Stimulated activated CD4-positive, alpha-beta T cell treated with anti-CD3 and anti-CD28 coated beads, Interleukin-12 subunit alpha, Interleukin-12 subunit beta, amount 100 ng/mL, for 24 hours (primary cell): ENCODE measurements at places on chromosomes 12 and 14.
A peak's percentile ranks its signal among the peaks of the same experiment; 100 is the strongest.

DNA sequence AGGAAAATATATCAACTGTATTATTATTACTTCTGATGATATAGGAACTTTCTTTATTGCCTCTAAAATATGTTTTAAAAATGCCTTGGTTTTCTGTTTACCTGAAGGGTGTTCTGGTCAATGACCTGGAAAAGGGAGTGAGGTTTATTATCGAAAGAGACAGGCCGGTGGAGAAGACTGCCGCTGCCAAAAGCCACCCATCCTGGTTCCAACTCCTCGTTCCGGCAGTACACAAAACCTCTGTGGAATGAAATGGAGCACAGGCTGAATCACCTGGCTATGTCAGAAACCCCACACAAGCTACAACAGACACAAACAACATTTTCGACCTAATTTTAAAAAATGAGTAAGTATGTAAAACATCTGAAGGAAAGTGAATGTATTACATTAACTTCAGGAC, 73.6 kb downstream of the HECTD4 start:
- DNase-seq = no peak

GRCh38 chr12:50187084-50187900, 20.1 kb upstream of the CERS5 start:
- peak; percentile 42 for DNase-seq

DNA sequence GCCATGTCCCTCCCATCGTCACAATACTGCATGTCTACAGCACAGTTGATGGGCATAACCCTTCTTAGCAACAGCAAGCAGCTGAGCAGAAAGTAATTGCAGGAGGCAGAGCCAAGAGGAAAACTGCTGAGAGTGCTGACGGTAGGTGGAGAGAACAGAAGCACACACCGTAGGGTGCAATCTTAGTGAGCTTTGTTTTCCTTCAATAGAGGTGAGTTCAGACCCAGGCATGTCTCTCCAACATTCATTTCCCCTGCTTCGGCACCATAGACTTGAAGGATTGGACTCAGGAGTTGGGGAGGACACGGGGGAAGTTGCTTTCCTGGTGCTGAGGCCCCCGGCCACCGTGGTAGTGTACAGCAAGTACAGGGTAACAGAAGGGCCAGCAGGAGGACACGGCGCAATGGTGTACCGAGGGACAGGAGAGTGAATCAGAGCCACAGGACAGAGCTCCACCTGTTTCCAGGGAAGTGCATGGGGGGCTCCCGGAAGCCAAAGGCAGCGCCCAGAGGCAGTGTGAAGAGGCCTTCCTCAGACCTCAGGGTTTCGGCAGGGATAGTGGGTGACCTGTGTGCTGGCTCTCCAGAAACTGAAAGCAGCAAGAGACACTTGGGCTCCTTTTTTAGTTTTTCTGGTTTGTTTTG, 36.3 kb upstream of the SINHCAF start:
- DNase-seq = no peak

- DNase-seq = no peak
These were observed 9.3 kb upstream of the OR4K5 start for GRCh38 chr14:19911114-19911513.

GRCh38 chr14:32478050-32478449, 149.0 kb downstream of the AKAP6 start:
- no peak for DNase-seq

- DNase-seq = peak; percentile 33
These were observed 4.6 kb downstream of the AP1G2 start for GRCh38 chr14:23562822-23563472.

- no peak for DNase-seq
These were observed 266.9 kb downstream of the CCDC91 start for GRCh38 chr12:28456934-28457710.

DNA sequence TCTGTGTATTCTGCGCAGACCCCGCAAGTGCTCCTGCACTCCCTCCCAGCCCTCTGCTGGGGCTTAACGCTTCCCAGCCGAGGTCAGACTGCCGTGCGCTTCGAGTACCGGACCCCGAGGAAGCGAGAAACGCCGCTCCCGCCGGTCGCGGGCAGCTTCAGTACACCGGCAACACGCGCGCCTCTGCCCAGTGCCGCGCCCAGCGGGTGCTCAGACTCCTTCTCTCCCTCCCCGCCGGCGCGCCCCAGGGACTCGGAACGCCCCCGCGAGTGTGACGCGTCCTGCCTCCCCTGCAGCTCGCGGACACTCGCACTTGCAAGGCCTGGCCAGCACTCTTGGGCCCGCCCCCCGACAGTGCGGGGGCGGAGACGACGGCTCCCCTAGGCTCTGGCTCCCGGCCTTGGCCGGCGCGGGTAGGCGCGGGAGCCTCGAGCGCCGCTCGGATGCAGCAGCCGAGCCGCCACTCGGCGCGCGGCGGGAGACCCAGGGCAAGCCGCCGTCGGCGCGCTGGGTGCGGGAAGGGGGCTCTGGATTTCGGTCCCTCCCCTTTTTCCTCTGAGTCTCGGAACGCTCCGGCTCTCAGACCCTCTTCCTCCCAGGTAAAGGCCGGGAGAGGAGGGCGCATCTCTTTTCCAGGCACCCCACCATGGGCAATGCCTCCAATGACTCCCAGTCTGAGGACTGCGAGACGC, at the start of gene PTGER2:
TSS of gene PTGER2 (plus strand) at position 410 of the 692 bp plus-strand sequence. CDS start at position 647, 237 bp downstream.
- DNase-seq = peak; percentile 69

GRCh38 chr12:18905134-18905533, 167.2 kb downstream of the CAPZA3 start:
- no peak for DNase-seq

DNA sequence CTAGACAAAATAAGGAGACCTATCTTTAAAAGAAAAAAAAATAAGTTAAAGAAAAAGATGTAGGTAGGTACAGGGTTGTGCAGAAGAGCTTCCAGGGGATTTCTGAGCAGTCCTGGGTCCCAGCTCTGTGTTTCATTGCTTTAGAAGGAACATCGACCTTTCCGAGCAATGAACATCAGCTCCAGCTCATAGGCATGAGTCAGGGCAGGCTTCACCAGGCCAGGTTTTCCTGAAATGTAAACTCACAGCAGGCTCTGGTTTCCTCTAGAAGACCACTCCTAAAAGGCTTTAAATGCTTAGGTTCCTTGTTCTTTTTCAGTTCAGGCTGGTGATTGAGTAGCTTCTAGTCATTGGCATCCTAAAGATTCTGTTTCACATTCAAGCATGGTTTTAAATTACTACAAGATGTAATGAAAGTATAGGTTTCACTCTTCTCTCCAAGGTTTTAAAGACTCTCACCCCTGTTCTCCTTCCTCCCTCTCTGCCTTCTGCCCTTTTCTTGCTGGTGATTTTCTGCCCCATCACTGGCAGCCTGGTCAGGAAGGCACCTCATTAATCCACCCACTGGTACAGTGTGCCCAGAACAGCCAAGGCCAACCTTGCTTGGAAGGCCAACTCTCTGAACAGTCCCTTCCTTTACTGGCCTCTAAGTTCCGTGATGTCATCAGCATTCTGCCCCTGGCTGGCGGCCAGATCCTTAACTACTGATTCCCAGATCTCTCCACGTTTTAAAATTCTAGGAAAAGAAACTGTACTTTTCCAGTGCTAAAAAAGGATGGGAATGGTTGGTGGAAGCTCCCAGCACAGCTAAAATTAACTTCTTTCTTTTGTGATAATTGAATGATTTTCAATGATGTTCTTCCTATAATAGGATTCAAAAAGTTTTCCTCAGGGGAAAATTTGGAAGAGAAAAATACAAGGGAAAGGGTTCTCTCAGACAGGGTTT, 109.4 kb upstream of the HIF1A start:
- no peak for DNase-seq

DNA sequence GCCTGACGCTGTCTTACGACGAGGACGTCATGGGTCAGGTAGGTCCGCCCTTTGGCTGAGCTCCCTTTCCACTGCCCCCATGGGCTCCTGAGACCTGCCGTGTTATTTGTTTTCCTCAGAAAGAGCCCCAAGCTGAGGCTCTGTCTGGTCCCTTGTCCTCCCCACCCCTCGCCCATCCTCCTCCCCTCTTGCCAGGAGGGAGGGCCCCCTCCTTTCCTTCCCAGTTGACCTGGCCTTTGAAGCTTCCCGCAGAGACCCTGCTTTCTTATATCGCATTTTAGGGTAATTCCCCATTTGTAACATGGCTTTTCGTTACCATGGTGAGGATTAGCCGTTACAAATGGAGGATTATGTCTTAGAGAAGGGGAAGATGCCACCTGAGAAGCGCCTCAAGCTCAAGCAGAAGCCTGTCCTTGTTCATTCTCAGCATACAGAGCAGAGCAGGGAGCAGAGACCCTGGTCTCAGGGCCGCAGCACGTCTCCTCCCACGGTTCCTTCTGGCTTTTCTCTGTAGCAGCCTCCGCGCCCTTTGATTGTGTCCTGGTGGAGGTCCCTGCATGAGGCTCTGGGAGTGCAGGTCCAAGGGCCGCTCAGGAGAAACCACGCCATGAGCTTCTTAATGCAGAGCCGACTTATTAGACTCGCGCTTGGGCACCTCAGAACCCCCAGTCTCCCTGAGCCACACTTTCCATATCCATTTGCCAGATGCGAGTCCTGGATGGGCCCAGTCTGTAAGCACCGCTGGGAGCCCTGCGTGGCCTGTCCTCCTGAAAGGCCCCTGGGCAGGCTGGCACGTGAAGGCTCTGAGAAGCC, 47.2 kb downstream of the UBE3B start:
- no peak for DNase-seq

DNA sequence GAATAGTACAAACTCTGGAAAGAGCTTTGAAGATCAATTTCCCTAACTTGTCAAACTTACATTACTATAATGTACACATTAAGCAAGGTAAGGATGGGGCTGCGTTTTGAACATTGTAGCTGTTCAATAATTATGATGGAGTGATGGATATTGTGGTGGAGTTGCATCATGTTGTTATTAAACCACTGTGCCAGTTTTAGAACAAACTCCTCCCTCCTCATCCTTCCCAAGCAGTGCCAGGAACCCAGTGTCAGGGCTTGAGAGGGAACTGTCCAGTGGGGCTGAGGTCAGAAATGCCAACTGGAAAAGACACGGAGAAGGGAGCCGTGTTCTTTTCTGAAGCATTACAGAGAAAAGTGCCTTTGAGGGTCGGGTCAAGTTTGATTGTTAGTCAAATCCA, 31.9 kb upstream of the PAPOLA start:
- no peak for DNase-seq

- no peak for DNase-seq
These were observed 20.0 kb downstream of the BEST3 start for GRCh38 chr12:69679119-69679518.

GRCh38 chr12:92464911-92465310, 237.9 kb upstream of the PLEKHG7 start:
- no peak for DNase-seq

- DNase-seq = no peak
These were observed 306.3 kb downstream of the CACNA1C start for GRCh38 chr12:2358986-2359658.

GRCh38 chr12:131282292-131283080, 328.8 kb downstream of the ADGRD1 start:
- DNase-seq = no peak

GRCh38 chr12:93568091-93568490, 4.4 kb upstream of the SOCS2 start:
- DNase-seq = no peak

DNA sequence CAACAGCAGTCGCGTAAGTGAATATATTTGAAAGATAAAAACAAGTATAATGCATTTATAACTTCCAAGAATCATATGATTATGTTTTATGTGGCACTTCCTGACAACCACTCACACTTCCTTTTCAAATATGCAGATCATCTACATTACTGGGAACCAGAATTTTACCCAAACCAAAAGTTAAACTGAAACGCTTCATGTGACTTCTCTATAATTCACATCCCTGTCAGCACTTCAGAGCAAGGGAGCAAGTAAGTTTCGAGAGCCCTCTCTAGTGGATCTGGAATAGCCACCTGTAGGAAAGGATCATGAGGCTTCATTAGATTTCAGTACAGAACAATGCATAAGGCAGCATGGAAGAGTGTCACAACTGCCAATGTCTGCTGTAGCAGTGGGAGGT, 13.7 kb upstream of the ALX1 start:
- DNase-seq = no peak

- DNase-seq = no peak
These were observed 1.1 kb upstream of the ABCC9 start for GRCh38 chr12:21942377-21942703.

DNA sequence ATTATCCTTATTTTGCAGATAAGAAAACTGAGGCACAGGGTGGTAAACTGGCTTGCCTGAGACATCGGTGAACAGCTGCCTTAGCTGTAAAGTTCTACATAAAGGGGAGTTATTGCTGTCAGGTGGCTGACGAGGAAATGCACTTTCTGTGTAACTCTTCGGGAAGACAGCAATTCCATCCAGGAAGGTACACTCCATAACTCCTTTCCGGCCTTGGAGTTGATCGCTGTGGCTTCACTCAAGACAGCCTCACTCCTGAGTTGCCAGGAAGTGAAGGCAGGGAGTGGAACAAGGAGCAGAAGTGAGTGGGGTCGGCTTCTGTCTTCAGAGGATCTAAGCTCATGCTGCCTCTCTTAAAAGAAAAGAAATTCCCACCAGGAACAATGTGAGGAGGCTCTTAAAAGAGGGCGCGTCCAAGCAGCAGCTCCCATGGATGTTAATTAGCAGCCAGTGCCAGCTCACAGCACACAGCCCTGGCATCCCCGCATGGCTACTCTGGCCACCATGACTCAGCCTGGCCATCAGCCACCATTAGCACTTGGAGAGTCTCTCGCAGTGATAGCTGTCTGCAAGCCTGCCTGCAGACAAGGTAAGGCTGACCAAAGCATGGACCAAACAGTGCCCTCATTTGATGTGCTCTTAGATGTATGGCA, 60.3 kb downstream of the NUAK1 start:
- DNase-seq = no peak

DNA sequence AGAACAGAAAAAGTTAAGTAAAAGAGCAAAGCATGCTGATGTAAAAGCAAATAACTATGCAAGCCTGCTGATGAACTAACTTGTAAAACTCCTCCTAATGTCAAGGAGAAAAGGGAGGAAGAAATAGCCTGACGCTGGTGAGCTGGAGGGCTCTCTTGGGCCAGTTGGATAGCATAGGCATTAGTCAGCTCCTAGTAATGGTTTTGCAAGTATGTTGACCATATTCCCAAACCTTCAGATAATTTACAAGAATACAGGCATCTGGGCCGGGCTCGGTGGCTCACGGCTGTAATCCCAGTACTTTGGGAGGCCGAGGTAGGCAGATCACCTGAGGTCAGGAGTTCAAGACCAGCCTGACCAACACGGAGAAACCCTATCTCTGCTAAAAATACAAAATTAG, 871.4 kb downstream of the C12orf50 start:
- no peak for DNase-seq

- DNase-seq = peak; percentile 81
These were observed at the start of gene SLC8B1 for GRCh38 chr12:113334786-113335539. SLC8B1 (minus strand) TSS chr12:113335109; CDS start chr12:113332878, 2,231 bp downstream.

DNA sequence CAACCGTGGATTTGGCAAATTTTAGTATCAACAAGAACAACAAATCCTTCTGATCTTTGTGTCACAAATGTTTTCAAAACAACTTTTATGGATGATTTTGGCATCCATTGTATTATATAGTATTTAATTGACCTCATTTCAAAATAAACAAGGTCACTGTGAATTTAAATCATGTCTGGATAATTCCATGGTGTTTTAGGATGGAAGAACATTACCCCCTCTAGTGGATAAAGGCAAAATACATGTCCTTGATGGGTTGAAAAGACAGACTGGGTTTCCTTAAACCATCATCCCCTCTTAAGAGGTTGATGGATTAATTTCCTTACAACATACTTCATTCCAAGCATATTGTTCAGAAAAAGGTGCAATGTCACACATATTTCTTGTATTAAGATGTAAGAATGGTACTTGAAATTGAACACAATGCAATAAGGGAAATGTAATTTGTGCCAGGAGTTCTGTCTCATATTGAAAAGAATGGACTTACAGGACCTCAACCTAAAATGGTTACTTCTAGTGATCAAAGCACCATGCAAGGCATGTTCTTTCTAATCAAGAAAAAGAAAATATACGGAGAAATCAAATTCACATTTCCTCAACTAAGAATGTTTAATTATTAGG, 352.0 kb downstream of the BCAT1 start:
- no peak for DNase-seq
